Upper lobe of left lung (tissue), 6 donors: ENCODE measurements at places on chromosomes 2 and 18. TPM values are rescaled to one million over a fixed set of nuclear protein-coding genes. Genes with fewer than 3 reads are reported as not detected.

- no peak for DNase-seq
Observed at GRCh38 chr2:53265544-53266299, 501.9 kb upstream of the CHAC2 start.

- peak; percentile 78 for DNase-seq
Observed at GRCh38 chr2:73075477-73076373, 4.2 kb upstream of the SFXN5 start.

DNA sequence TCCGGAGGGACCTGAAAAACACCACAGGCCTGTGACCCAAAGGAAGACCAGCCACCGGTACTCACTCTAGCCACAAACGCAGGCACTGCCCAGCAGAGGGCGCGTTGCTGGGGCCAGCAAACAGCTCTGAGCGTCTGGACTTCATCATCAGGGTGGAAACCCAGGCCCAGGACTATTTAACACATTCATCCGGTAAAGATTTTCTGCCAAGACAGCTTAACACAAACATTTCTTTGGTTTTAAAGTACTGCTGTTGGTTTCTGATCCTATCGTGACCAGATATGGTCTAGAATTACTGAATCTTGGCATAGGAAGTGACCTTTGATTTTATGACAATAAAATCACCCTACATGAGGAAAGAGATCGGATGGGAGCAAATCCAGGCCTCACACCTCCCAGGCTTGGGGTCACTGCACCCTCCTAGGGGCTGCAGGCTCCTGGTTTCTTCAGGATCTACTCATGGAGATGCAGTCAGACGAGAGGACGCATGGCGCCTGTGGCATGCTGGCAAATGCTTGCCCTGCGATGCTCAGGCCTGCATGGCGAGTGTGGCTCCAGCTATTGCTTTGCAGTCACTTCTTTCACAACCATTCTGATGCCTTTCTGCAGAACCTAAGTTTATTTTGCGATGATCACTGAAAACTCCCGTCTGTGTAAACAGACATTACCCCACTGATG, 130.4 kb downstream of the COL4A4 start:
- peak; percentile 70 for DNase-seq

DNA sequence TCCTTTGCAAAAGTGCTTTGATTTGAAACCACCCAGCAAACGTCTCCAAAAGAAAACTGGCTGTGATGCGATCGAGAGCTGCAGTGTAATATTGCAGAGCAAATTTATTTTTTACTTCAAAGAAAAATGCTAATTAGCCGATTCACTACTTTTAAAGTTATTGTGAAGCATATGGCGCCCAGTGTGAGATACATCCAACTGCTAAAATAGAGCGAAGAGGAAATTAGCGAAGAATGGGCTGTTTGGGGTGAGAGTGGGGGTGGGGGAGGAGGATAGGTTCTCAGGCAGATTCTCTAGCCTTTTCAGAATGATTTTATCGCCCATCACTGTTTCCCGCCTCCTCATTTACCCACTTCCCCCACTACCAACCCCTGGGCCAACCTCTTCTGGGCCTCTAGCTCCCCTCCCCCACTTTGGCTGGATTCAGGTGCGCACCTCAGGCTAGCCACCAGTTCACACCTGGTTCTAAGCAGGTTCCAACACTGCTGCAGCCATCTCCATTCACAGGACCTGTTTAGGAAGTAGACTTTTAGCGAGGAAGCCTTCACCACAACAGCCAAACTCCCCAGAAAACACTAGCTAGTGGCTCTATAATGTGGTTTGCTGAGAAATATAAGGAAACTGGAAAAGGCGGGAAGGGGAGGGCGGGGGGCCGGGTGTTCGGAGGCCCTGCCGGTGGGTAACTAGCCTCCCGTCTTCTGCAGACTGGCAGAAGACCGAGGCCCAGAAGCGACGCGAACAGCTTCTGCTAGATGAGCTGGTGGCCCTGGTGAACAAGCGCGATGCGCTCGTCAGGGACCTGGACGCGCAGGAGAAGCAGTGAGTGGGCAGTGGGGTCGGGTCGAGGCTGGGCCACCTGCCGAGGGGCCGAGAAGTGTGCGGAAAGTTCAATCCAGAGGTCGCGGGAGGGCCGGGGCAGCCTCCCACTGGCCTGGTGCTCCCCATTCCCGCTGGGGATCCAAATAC, 6.0 kb upstream of the OTX1 start:
- DNase-seq, result peak; percentile 72

DNA sequence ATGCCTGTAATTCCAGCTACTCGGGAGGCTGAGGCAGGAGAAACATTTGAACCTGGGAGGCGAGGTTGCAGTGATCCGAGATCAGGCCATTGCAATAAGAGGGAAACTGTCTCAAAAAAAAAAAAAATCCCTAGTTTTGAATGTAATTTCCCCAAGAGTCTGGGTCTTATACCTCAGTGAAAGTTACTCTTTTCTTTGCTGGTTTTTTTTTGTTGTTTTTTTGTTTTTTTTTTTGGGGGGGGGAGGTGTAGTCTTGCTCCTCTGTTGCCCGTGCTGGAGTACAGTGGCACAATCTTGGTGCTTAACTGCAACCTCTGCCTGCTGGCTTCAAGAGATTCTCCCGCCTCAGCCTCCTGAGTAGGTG, 22.8 kb downstream of the EML4 start:
- DNase-seq, result no peak

- no peak for DNase-seq
Observed at GRCh38 chr2:105873281-105873680, 128.6 kb downstream of the NCK2 start.

- no peak for DNase-seq
Observed at GRCh38 chr2:182891611-182892010, 25.2 kb upstream of the FRZB start.

- DNase-seq, result no peak
Observed at GRCh38 chr2:143907801-143908200, 612.1 kb downstream of the ZEB2 start.

- no peak for DNase-seq
Observed at GRCh38 chr2:11377928-11378545, 33.6 kb upstream of the ROCK2 start.

GRCh38 chr2:18465979-18466378, 94.5 kb downstream of the RDH14 start:
- no peak for DNase-seq

DNA sequence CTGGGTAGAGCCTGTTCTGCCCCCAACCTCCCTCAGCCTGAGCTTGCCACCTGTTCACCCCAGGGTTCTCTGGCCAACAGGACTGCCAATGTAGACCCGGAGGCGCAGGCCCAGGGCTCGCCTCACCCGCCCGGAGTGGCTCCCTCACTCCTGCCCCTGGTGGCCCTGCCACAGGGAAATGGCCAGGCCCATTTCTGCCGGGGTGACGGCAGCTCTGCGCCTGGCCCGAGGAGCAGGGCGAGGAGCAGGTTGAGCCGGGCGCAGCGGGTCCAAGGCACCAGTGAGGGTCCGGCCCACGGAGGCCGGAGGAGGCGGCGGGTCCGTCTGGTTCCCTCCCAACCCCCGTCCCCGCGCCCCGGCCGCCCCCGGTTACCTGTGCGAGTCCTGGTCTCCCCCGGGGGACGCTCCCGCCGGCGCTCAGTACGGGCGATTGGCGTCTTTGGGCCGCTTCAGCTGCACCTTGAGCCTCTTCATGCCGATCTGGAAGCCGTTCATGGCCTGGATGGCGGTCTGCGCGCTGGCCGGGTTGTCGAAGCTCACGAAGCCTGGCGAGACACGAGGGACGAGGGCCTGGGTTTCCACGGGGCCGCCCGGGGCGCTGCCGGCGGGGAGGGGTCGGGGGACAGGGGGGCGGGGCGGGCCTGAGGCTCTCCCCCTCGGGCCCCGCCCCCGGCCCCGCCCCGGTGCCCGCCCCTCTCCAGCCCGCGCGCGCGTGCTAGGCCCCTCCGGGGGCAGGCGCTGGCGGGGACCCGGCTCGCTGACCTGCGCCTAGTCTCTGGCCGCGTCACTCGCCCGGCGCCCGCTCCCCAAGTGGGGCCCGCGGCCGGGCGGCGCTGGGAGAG, 312.0 kb downstream of the CELF4 start:
- no peak for DNase-seq

- DNase-seq, result no peak
Observed at GRCh38 chr2:72126186-72127100, 21.2 kb downstream of the CYP26B1 start.

DNA sequence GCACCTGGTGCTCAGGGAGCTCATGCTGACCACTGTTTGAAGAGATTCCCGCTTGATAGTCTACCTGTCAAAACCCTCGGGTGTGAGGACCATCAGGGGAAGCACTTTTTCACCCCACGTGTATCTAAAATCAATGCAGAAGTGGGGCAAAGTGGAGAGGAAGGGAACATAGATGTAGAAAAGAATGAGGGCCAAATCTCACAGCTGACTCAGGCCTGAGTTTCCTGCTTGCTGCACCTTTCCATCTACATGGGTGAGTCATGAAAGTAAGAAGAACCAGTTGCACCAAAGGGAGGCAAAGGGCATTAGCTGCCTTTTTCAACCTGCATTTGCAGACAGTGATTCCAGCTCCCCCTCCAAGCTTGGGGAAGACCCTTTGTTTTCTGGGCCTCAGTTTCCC, 100.2 kb upstream of the MYCN start:
- no peak for DNase-seq

GRCh38 chr18:21433436-21433835, 167.1 kb downstream of the ESCO1 start:
- no peak for DNase-seq

GRCh38 chr2:60899230-60899891, 18.0 kb downstream of the REL start:
- DNase-seq, result no peak

- DNase-seq, result no peak
Observed at GRCh38 chr18:67742954-67743353, 226.4 kb upstream of the DSEL start.

DNA sequence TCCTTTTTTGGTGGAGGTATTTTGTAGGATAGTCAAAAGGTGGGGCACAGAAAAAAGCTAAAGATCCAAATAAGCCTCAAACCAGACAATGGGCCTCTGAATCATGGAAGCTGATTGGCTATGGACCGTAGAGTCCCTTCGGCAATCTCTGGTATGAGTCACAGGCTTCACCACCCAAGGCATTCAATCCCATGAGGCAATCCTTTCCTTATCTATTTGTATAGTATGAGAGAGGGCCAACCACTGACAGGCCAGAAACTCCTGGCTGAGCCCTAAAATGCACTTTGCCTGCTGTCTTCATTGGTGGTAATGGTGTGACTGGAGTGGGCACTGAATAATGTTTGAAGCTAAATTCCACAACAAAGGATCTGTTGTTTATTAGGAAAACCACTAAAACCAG, 38.7 kb upstream of the MEX3C start:
- DNase-seq, result no peak

- no peak for DNase-seq
Observed at GRCh38 chr2:56334622-56335021, 150.8 kb downstream of the CCDC85A start.

Gene MREG
- total RNA-seq, result 19.9 TPM

Gene CFAP210
- total RNA-seq, result 1.4 TPM

Gene ABI2
- 35.6 TPM for total RNA-seq

Gene POMC
- 8.1 TPM for total RNA-seq

Gene PIEZO2
- 37.7 TPM for total RNA-seq

Gene ARID5A
- 18.6 TPM for total RNA-seq

Gene ADCY3
- 74.4 TPM for total RNA-seq

Gene CSRNP3
- total RNA-seq, result 1.0 TPM

Gene UGT1A6
- not detected for total RNA-seq

Gene CNRIP1
- 14.1 TPM for total RNA-seq
